ENCODE measurements at places on chromosomes 16 and 17.

DNA sequence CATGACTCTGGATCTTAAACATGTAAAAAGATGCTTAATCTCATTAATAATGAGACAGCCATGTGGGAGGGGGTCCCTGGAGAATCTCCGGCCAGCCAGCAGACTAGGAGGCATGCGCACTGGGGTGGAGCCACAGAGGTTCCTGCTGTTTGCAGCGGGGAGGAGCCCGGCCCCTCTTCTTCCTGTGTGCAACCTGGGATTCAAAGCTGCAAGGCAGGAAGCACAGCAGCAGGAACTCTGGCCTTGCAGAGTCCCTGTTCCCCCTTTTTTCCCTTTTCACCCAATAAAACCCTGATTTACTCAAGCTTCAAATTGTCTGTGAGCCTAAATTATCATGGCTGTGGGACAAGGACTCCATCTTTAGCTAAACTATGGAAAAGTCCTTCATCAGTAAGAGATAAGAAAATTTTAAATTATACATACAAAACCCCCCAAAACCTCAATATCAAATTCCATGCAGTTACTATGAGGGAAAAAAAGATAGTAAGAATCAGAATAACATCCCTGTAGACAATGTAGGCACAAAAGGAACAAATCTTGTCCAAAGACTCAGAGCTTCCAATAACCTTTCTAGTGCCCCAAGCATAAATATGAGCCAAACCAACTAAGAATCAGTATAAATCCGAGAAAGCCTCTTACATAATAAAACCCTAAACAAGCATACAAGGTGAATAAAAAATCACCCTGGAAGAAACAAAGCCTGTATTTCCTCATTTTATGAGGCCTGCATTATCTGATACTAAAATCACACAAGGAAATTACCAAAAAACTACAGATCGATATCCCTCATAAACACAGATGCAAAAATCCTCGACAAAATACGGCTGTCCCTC is 12.1 kb downstream of the CFDP1 start:
- DNase-seq: peak; percentile 74

DNA sequence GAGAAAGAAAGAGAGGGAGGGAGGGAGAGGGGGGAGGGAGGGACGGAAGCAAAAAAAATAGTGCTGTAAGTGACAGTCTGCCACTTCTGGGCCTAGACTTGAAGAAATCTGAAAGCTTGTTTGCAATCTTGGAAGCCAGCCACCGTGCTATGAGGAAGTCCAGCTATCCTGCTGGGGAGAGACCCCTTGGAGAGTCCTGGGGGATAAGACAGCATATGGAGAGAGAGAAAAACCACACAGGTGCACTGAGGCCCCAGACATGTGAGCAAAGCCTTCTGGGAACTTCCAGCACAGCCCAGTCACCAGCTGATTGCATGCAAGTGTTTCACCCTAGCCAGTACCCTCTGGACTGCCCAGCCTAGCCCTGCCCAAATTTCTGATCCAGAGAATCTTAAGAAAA is 12.6 kb upstream of the ALOX12B start:
- DNase-seq: no peak

DNA sequence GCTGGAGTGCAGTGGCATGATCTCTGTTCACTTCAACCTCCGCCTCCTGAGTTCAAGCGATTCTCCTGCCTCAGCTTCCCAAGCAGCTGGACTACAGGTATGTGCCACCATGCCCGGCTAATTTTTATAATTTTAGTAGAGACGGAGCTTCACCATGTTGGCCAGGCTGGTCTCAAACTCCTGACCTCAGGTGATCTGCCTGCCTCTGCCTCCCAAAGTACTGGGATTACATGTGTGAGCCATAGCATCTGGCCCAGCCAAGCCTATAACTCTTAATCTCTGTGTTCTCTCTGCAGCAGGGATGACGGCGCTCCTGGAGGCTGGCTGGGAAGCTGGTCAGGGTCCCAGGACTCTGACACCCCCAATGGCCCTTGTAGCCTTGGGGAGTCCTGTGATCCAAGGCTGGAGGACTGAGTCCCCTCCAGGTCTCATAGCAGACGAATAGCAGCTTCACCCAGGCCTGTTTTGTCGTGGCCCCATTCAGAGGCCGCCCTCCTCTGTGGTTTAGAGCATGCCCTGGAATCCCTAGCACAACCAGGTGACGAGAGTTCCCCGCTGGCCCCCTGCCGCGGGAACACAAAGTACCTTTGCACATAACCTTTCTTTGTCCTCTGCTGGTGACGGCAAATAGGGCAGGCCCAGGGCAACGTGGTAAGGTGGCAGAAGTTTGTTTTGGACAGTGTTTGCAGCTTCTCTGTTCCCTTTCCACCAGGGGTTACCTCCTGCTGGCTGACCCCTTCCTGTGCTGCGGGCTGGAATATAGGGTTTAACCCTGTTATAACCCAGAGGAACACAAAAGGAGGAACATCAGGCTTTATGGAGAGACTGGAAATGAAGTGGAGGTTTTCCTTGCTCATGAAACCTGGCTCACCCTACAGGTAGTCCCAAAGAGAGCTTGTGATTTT is 43.0 kb upstream of the TOB1 start:
- DNase-seq: no peak

DNA sequence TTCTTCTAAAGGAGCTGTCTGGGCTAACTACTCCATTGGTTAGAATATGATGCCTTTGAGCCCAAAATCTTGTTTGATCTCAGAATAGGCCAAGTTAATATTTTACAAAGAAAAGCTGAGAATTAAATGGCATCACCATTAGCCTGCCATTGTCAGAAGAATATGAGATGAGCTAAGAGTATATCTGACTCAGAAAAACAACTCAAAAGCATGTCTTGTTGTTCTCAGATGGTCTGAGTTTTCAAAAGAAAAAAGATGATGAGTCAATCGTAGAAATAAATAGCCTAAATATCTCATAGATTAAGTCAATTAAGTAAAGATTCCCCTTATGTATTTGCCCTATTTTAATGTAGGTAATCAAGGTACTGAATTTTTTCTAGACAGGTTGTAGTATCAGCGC is 197.1 kb upstream of the TBX2 start:
- no peak for DNase-seq

GRCh38 chr17:55286681-55287589 is 22.2 kb downstream of the HLF start:
- no peak for DNase-seq

All from left hindlimb (tissue), 1 donor.